ENCODE measurements at places on chromosomes 6 and 20.

DNA sequence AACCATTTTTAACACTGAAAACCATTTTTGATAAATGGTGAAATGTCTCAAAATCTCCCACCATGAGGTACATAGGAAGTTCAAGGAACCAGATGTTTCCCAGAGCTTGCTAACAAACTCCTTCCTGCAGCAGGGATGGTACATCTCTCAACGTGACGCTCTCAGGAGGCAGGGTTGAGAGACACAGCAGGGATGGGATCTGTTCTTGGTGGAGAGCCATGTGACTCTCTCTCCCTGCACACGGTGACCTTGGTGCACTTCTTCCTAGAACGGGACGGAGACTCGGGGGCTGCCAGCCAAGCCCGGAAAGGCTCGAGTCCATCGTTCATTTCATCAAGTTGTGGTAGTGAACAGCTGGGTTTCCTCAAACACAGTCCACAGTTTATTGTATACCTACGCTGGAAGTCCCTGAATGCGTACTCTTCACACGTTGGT lies 94.2 kb downstream of the FAM50B start:
- no peak for DNase-seq

DNA sequence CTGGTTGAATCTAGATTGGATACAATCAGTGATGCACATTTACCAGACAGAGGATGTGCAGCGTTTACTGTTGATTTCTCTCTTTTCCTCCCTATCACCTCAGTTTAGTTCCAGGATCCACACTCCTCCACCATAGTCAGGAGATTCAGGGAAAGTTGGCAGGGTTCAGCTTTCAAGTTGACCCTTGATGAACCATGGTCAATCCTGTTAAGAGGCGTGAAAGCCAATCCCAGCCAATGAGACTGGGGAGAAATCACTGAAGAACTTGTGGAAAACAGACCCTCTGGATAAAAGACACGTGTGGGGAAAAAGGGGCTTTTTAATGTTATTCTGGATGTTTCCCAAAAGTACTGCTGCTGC lies 19.2 kb upstream of the SCP2D1 start:
- DNase-seq: no peak

DNA sequence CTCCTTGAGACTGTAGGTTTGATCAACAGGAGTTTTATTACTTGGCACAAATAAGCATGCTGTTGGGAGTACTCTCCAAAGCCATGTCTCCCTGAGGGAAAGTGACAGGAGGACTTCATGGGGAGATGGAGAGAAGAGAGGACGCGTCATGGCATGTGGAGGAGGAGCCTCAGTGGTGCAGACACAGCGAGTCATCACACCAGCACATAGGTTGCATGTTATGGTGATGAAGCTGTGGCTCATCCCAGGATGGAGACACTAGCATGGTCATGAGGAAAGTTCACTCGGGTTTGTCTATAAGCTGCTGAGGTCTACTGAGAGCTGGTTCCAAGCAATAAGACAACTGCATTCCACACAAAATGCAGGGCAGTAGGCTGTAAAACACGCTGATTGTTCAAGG lies 13.2 kb upstream of the SSTR4 start:
- no peak for DNase-seq

DNA sequence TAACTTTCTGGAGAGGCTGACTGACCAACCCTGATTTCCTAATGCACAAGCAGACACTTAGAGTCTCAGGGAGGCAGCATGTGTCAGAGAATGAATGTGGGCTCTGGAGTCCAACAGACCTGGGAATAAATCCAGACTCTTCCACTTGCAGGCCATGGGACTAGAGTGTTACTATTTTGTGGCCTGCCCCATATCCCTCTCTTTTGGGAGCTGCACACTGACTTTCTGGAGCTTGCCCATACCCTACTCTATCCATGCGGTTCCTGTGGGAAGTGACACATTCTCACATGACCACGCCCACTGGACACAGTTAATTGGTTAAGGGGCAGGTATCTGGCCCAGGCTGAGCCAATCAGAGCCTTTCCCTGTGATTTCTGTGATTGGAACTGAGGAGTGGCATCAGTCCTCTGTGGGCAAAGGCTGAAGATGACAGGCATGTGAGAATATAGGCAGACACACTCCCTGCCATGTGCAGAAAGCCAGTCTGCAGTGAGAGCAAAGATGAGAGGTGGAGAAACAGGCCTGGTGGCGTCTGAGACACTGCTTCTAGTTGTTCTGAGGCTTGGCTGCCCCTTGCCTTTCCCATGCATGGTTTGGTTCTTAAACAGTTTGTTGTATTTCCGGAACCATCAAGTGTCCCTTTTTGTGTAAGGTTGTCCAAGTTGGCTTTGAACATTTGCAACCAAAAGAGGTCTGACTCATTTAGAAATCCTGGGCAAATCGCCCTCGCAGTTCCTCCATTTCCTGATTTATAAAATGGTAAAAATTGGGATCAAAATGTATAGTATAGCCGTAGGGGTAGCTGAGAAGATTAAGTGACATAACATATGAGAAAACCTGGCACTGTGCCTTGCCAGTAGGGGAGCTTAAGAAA lies 125.6 kb downstream of the CDC5L start:
- DNase-seq: no peak

- peak; percentile 44 for DNase-seq
Measured at GRCh38 chr6:7108196-7108963, 619 bp downstream of the RREB1 start.

DNA sequence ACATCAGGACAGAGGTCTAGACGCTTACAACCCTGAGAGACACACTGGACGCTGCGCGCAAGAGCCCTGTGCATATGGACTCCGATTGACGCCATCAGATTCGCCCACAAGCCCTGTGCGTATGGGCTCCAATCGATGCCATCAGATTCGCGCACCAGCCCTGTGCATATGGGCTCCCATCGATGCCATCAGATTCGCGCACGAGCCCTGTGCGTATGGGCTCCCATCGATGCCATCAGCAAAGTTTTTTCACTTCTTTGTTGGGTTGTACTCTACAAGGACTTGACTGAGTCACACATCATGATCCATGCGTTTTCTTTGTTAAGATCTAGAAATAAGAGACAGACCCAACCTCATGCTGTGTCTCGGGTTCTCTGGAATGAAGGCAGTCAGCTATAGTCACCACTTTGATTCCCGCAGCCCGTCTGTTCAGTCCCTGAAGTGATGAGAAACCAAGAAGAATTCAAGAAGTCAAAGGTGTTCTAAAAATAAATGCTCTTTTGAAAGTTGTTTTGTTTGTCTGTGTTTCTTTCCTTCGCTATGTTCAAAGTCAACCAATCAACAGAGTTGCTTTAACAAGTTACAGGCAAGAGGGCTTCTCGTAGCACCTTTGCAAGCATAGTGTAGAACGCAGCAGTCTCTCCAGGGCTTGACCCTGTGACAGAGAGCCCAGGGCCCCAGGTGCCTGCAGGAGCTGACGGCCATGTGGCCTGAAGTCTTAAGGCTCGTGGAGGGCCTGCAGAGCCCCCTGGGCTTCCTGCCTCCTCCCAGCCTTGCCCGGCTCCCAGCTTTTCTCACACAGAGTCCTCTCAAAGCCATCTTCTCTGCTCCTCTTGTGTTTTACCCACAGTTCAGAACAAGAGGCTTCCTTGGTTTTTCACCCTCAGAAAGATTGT lies 7.9 kb downstream of the RPS6KA2 start:
- no peak for DNase-seq

DNA sequence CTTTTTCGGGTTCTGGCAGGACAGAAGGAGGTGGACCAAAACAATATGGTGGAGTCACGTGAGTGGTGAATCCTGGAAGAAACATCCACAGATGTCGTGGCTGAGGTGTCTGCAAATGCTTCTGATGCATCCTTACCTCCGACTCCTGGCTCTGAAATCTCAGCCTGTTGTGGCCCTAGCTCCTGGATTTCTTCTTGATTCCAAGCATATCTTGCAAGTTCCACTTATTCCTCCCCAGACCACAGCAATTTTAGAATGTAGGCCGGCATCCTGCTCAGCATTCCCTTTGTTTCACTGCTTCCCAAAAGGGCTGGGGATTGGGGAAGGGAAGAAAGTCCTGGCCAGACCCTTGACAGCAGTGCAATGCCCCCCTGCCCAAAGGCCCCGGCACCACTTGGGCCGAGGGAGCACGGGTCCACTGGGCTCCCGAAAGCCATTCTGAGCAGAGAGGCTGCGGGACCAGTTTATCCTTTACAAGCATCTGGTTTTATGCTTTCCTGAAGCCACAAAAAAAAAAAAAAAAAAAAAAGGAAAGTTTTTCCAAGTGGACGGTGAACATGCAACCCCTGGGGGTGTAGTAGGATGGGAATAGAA lies 200.9 kb upstream of the RNF24 start:
- DNase-seq: no peak

- no peak for DNase-seq
Measured at GRCh38 chr6:88171312-88171711, 5.2 kb upstream of the CNR1 start.

DNA sequence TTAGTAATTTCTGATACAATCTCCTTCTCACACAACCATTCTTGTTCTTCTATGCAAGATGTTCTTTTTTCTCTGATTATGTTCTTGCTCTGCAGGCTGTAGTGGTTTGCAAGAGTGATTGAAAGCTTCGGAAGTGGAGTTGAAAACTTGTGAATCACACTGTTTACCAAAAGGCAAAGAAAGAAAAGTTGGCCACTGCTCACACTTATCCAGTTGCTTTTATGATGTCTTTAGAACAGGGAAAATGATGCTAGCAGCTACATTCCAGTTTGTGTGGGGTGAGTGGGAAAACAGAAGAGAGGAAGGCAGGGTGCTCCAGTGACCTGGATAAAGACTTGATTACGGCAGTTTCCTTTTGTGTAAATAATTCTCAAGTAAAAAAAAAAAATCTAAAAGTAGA lies 583.3 kb downstream of the TENT5A start:
- DNase-seq: no peak

DNA sequence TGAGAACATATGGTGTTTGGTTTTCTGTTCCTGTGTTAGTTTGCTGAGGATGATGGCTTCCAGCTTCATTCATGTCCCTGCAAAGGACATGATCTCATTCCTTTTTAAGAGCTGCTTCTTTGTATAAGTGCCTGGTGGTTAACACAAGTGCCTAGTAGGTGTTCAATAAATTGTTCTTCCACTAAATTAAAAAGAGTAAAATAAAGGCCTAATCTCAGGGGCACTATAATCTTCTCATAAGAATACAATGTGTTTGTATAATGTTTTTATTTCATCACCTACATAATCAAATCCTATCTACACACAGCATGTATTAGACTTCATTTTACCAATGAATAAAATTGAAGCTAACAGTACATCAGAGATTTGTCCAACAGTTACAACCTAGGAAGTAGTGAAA lies 252.7 kb downstream of the KHDC1L start:
- DNase-seq: no peak

GRCh38 chr6:40474937-40475336 lies 112.2 kb downstream of the LRFN2 start:
- no peak for DNase-seq

- DNase-seq: peak; percentile 12
Measured at GRCh38 chr6:138654715-138655634, 118.6 kb upstream of the CCDC28A start.

GRCh38 chr6:29414588-29414987 lies at the start of gene OR12D1:
OR12D1 (plus strand) TSS chr6:29414928.
- no peak for DNase-seq

DNA sequence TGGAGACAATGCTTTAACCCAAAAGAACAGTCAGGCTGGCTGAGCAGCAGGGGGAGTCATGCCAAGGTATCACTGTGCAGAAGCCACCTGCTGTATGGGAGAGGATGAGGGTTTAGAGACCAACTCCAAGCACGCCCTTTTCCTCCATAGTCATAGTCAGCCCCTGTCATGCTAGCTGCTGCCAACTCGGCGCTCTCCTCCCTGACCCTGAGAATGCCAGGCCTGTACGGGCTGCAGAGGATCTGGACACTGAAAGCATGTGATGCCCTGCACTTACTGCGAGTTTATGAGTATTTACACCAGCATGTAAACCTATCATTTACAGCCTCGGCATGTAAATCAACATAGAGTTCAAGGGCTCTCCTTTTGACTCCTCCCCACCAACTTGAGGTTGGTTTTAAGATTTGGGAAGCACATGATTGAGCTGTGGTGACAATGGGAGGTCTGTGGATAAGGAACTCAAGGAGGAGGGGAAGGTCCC lies 11.7 kb upstream of the SCUBE3 start:
- no peak for DNase-seq

DNA sequence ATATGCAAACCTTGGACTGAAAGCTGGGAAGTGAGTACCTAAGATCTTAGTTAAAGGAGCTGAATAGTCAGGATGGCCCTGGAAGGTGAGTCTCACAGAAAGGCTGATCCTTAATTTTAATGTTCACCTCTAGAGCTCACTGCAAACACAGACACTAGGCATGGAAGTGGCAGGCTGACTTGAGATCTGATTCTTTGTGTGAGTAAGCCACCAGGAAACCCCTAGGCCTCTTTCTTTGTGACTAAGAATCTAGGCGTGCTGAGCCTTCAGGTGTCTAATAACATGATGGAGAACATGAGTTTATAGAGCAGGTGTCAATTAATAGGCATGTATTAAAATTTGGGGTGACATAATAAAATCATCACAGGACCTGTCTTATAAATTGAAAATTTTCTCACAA lies 642.2 kb downstream of the EYS start:
- no peak for DNase-seq

DNA sequence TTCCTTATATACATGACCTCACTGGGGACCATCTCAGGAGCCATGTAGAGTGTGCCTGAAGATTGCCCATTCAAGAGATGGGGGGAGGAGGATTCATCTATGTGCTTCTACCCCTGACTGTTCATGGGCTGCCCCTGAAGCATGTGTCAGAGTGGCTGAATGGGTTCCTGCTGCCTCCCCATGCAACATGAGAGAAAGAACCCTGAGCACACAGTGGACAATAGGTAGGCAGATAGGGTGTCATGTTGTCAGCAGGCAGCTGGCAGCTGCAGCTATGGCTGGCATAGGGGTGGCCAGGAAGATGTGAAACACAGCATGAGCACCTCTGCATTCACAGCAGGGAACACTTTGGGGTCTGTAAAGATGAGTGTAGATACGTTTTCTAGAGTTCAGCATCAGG lies 208.4 kb upstream of the CNR1 start:
- DNase-seq: no peak

- DNase-seq: no peak
Measured at GRCh38 chr6:98117068-98117467, 717.3 kb upstream of the POU3F2 start.

GRCh38 chr6:154169193-154169847 lies 130.3 kb downstream of the OPRM1 start:
- no peak for DNase-seq

- DNase-seq: no peak
Measured at GRCh38 chr6:98498144-98498775, 336.1 kb upstream of the POU3F2 start.
